ENCODE measurements at places on chromosomes 1 and 21. TPM values are rescaled to one million over a fixed set of nuclear protein-coding genes. Genes with fewer than 3 reads are reported as not detected.

DNA sequence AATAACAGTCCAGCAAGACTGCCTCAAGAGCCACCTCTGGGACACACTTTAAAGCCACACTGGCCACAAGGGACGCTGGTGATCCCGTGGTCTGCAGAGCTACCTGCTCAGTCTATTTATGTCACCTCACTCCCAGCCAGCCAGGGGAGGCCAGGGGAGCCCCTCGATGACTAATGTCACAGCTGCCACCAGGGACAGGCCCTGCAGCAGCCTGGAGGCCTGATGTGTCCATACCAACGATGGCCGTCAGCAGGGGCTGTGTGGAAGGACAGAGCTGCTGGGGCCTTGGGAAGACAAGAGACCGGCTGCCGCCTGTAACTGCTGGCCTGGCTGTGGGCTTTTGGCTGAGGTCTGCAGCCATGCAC is 71.0 kb downstream of the SIK1 start:
- no peak for DNase-seq

DNA sequence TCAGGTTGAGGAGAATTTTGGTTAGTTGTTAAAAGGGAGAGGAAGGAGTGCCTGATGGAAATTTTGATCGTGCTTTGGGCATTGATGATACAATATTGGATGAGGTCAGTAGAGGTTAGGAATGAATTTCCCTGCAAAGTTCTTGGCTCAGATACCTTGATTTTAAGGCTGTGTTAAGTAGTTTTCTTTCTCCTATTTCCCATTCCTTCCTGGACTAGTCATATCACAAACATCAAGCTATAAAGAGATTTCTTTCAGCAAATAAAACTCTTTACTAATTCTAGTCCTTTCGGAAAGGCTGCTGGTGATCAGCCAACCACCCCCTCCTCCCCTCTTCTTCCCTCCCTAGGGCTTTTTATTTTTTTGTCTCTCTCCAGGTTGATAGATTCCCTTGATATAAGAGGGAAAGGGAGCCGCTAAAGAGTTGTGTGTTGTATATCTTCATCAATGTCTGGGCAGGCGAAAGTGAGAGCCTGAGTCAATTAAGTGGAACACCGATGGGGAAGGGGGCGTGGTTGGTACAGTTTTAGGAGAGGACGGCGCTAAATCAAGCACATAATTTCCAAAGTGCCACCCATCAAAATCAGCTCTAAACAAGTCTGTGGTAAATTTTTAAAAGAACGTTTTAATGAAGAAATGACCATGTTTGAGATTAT is 100.1 kb upstream of the PLXNA2 start:
- no peak for DNase-seq

- DNase-seq = peak; percentile 87
Observed at GRCh38 chr21:29002442-29003144, 9.9 kb upstream of the LTN1 start.

GRHL3 gene
- total RNA-seq = 3.1 TPM

DNA sequence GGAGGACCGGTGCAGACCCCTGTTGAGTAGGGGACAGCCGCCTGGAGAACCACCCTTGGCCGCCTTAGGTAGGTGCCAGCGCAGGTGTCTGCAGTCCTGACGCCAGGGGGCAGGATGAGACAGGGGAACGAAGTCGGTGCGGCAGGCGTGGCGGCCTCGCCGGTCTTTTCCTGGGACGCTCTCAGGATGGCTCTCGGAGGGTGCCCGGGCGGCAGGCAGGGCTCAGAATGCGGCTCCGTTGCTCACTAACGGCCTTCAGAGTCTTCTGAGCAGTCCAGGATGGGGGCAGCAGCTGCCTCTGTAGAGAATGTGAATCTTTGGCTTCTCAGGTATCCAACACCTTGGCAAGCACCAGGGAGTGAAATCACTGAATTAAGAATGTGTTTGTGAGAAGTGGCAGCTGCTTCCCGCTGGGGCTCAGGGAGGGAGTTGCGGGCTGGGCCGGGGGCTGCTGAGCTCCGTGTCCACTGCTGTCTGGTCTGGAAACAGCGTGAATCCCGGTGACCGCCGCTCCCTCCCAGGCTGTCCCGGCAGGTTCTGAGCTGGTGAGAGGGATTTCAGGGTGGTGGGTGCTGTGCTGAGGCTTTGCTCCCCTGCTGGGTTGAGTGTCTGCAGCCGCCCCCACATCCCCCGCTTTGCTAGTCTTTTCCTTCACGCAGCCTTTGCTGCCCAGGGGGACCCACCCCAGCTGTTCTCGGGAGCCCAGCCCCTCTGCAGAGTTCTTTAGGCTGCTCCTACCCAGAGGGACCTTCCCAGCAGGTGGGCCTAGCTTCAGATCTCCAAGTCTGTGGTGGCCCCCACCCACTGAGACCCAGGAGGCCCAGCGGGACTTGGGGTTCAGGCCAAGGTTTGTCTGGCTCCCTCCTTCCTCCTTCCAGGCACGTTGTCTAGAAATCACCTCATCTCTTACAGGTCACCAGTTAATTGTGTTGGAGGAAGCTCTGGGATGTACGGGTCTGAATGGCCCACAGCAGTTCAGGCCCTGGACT is 11.1 kb upstream of the C1orf174 start:
- peak; percentile 60 for DNase-seq

- no peak for DNase-seq
Observed at GRCh38 chr1:147719711-147720225, 40.6 kb downstream of the GJA5 start.

DNA sequence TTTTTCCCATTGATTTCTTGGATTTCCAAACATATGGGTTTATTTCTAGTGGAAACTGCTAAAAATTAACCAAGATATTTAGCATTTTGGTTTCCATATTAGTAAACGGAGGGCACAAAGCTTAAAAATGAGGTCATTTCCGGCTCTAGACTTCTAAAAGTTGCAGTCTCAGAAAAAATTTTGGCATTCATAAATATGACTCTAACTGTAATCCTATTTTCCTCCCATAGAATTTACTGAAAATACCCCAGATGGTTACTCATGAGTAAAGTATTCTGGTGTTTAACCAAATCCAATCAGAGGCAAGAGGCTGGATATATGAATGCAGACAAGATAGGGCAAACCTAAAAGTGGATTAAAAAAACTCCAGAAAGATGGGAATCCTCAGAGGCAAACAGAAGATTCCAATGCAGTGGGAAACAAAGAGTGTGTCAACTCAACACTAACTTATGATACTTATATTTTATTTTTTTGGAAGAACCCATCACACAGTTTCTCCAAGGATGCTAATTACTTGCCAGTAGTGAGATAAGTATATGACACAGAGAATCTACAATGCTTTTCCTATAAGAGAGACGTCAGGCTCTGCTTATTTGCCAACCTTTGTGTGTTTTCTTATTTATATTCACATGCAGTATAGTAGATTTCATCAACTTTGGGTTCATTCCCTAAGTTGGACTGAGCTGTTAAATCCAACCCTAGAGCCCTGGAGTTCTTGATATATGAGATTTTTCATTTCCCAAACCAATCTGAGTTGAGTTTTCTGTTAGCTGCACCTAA is 90.1 kb upstream of the BCL10 start:
- DNase-seq = no peak

FALEC gene
- total RNA-seq = not detected

DNA sequence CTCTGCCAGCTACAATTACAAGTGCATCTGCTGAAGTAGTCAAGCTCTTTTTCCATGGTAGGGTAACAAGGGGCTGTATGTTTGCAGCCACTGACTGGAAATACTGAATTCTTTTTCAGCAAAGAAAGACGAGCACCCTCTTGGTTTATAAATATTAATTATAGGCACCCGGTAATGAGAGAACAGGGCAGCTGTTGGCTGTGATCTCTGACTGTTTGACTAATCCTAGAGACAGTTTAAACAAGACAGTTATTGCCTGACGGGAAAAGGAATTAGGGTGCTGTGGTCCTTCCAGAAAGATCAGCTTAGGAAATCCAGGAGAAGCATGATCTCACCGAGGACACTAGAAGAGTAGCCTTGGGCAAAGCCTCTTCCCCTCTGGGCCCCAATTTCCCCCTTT is 183.7 kb upstream of the ZC3H12A start:
- DNase-seq = no peak

DNA sequence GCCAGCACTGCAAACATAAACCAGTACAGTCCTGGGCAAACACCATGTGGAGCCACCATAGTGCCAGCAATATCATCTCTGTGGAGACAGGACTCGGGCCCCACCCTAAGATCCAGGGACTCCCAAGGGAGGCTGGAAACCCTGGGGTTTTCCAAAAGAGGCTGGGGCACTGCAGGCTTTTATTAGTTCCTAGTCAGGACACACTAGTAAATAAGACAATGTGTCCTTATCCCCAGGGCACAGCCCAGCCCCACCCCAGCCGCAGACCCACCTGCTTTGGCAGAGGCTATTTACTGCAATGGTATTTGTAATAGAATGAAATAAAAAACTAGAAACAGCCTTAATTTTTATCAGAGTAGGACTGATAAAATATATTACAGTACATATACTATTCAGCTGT is 486 bp upstream of the GJB3 start:
- DNase-seq = no peak

DNA sequence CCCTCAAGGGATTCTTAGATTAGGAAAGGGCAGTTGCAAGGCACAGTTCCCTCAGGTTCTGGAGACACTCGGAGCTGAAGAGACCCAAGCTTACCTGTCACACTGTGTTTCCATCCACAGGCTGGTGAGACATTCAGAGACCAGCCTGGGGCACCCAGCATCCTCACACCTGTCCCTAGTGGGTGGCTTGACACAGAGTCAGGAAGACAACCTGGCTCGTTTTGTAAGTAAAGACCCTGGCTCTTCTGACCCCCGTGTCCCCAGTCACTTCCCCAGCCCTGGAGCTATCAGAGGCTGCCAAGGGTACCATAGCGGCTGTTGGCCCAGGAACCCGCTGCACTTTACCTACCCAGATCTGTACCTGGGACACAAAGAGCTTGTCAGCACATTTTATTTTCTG is 409.8 kb downstream of the MATN1 start:
- DNase-seq = no peak

DNA sequence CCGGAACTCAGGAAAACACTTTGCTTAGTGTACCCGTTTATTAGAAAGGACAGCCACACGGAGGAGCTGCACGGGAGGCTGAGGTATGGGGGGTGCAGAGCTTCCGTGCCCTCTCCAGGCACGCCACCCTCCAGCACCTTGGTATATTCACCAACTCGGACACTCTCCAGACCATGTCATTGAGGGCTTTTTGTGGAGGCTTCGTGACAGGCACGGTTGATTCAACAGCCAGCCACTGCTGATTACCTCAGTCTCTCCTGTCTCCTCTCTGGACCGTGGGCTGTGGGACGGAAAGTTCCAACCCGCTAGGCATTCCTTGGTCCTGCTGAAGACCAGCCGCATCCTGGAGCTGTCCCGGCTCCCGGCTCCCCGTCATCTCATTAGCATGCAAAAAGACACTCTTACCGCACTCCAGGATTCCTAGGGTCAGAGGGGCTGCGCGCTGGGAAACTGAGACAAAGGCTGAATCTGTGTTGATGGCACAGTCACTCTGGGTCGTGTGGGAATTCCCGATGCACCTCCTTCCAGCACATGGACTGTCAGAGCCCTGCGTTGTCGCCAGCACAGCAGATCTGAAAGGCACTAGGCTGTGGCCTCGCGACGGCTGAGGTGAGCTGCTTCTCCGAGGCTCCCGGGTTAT is 65.6 kb downstream of the PRKCZ start:
- DNase-seq = no peak

DNA sequence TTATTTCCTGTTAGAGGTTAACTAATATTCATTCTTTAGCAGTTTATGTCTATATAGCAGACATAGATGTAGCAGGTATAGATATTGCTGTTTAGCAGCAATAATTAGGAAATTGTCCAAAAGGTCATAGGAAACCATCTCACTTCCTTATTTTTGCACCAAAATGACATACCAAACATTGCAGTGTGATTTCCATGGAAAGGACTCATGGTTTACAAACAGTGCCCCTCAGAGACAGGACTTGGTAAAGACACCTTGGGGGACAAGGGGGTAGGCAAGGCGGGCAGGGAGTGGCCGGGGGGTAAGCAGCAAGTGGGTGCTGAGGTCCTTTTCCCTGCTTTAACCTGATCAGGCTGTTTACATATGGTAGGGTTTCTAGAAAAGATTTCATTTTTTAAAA is 30.5 kb downstream of the BATF3 start:
- peak; percentile 20 for DNase-seq

SARS1 gene
- 411 TPM for total RNA-seq

BSND gene
- total RNA-seq = not detected

GRCh38 chr1:111127923-111128643 is 11.8 kb downstream of the DRAM2 start:
- no peak for DNase-seq

GRCh38 chr1:68464891-68465290 is 15.1 kb upstream of the RPE65 start:
- no peak for DNase-seq

GRCh38 chr1:35835398-35835797 is 27.6 kb downstream of the AGO4 start:
- no peak for DNase-seq

- no peak for DNase-seq
Observed at GRCh38 chr1:66834926-66835325, 33.9 kb upstream of the INSL5 start.

DNA sequence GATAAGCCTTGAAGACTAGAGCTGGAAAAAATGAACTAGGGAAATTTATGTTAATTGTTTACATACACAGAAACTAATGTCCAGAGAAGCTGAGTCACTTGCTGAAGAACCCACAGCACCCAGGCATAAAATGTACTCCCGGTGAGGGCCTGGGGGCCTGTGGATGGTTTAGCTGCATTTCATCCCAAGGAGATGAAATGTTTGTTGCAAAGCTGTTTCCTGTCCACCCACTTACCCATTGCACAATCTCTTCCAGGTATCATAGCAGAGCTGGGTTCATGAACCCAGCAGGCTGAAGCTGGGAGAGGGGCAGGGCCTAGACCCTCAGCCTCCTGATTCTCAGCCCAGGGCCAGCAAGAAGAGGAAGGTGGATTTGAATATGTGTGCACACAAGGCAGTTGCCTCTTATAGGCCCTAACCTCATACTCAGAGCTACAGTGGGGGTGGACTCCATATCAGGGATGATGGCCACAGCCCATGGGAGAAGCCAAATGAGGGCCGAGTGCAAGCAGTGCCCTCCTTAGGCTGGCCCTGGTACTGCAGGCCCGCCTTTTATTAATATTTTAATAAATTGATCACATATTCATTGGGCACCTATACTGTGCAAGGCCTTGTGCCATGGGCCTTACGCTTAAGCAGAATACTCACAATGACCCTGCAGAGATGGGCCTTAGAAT is 110.8 kb downstream of the LACTBL1 start:
- DNase-seq = no peak

GRCh38 chr1:234722904-234723720 is 113.1 kb upstream of the IRF2BP2 start:
- peak; percentile 50 for DNase-seq

DNA sequence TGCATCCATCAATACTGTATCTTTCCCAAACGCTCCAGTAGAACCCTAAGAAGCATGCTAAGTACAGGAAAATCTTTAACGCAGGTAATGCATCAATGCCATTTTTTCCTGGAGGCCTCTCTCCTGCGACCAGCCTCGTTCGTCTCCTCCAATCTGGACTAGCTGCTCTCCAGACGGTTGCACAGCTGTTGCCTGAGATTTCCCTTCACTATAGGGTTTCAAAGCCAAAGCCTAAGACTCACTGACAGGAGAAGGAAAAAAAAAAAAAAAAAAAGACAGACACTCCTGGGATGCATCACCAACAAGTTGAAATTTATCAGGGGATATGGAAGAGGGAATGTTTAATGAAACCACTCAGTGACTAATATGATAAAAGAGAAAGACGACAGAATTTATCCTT is 93.0 kb downstream of the APP start:
- DNase-seq = no peak

All from NCI-H460 (cell line).